Myocyte (in vitro differentiated cells): ENCODE measurements at places on chromosomes 7 and 10.

GRCh38 chr7:38584443-38585210, 46.5 kb downstream of the AMPH start:
- peak; percentile 27 for DNase-seq

DNA sequence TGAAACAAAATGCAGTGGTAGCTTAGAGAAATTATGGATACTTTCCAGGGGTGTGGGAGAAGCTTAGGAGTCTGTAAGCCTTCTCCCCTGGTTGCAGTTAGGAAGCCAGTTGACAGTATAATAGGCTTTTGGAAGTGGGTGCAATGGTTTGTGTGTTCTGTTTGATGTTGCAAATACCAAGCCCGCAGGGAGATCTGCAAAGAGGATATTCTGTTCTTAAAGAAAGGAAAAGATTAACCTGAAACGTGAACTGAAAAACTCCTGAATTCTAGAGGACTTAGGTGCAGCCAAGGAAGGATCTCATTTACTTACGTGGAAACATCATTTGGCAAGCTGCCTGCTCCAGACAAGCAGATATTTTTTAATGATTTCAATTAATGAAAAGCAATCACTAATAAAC, 496.6 kb downstream of the AUTS2 start:
- DNase-seq: no peak

- DNase-seq: no peak
Observed at GRCh38 chr10:102421507-102421756, 796 bp downstream of the FBXL15 start.

DNA sequence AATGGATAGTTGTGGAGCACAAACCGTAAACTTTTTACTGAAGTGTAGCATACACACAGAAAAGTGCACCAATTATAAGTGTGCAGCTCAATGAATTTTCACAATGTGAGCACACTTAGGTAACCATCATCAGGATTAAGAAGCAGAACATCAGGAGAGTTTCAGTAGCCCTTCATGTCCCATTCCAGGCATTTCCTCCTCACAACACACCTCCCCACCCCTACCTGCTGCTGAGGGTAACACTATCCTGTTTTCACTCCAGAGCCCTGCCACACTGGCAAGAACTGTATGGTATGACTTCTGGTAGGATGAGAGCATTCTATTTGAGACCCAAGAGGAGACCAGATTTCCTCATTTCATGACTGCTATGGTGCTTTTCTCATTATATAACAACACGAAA, 166.5 kb downstream of the PPP1R3A start:
- DNase-seq: peak; percentile 31

- DNase-seq: no peak
Observed at GRCh38 chr10:124298891-124299290, 119.8 kb downstream of the OAT start.

DNA sequence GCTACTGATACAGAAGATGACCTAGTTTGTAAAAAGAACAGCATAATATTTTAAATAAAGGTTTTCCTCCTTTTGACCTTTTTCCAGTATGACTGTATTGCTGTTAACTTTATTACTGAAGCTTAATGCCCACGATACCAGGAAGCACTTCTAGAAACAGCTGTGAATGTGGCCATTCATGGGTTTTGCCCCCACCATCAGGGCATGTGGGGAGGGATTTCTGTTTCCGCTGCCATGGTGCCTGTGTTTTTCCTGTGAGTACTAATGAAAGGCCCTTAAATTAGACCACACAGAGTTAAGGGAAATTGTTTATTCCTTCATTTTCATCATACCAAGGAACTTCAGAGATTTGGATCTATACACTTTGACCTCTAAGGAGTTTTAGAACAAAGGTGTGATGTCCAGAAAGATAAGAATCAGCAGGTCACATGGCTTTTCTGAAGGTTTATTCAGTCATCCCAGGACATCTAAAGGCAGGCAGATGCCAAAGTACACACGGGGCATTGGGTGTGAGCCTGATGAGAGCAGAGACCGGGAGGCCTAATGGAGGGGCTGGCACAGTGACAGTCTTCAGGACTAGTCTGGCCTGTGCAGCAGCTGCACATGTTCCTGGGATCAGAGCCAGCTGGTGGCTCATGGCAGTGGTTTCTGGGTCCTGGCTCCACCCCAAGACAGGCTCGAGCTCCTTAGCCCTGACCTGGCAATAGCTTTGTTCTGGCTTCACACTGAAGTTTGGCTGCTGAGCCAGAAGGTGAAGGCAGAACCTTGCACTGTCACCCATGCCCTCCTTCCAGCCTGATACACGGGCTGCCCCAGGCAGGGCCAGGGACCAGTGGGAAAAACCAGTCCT, 190.9 kb downstream of the REEP3 start:
- DNase-seq: peak; percentile 99

GRCh38 chr7:157657741-157658740, 321.2 kb downstream of the DNAJB6 start:
- DNase-seq: no peak

- no peak for DNase-seq
Observed at GRCh38 chr10:60387531-60387930, 2.1 kb downstream of the ANK3 start.

DNA sequence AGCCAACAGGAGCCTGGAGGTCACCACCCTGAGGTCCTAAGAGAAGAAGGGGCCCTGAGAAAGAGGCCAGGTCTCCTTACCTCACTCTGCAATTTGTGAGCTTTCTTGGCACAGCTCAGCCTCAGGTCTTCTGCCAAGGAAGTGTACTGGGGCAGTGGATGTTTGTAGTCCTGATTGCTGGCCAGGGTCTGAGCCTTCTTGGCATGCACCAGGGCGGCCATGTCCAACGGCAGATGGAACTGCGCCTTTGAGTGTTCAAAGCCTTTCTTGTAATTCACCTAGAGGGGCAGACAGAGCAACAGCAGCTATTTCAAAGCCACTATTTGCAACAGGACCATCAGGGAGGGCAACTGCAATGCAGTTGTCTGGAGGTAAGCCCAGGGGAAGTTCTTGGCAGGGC, 51.7 kb downstream of the NRAP start:
- DNase-seq: no peak

GRCh38 chr7:69826283-69826682, 228.0 kb downstream of the AUTS2 start:
- no peak for DNase-seq

- no peak for DNase-seq
Observed at GRCh38 chr10:130220251-130221185, 84.3 kb downstream of the GLRX3 start.

DNA sequence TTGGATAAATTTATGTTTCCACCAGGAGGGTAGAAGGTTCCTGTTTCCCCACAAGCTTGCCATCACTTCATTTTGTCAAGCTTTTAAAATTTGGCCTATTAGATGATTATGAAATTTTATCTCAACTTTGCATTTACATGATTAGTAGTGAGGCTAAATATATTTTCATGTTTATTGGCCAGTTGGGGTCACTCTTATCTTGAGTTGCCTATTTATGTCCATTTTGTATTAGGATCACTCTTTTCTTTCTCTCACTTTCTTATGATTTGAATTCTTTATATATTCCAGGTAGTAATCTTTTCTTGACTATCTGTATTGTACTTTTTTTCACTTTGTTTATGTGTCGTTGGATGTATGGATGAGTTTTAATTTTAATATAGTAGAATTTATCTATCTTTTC, 218.6 kb upstream of the SLC26A5 start:
- no peak for DNase-seq

DNA sequence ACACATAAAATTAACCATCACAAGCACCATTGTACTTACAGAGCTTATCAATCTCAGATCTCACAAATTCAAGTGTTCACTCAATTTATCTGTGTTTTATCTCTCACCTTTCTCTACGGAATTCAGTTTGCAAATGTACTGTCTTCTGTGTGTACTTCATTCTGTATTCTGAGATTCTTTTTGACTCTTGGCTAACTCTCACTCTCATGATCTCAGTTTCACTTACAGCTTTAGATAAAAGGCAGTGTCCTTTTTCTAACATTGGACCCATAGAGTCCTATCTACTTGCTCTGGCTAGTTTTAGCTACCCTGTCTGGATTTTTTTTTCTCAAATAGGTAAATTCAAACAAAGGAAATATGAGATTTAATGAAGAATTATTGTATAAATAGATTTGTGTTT, 176.0 kb downstream of the CCDC7 start:
- no peak for DNase-seq

- no peak for DNase-seq
Observed at GRCh38 chr7:33298848-33299247, 169.5 kb downstream of the BBS9 start.

GRCh38 chr10:90945491-90946070, 24.7 kb upstream of the ANKRD1 start:
- no peak for DNase-seq

DNA sequence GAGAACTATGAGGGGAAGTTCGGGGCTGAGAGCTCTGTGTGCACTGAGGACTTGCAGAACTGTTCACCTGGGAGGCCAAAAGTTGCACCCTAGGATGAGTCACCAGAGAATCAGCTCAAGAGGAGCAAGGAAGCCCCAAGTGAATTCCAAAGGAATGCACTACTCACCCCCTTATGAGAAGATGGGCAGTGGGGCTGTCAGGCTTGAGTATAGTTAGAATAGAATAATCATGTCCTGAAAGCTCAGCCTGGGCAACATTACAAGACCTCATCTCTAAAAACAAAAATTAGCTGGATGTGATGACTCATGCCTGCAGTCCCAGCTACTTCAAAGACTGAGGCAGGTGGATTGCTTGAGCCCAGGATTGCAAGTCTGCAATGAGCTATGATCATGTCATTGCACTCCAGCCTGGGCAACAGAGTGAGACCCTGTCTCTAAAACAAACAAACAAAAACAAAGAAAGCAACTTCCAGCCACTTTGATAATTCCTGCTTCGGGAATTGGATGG, 30.0 kb downstream of the MAP3K8 start:
- DNase-seq: peak; percentile 21

DNA sequence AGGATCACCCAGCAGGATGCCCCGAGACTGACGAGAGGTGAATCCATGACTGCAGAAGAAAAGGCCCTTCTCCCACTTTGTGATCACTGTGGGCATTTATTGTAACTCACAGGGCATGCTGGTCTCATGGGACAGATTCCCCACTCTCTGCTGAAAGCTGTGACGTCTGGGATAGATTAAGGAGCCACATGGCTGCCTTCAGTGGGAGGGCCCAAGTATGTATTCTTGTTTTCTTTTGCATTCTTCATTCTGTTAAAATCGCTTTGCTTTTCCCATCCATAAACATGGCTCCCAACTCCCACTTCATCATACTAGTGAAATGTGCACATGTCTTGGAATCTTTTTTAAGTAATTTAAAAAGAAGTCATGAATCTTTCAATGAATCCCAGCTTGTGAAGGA, 67.2 kb downstream of the FAM107B start:
- DNase-seq: no peak

GRCh38 chr10:84423719-84424118, 95.3 kb downstream of the CCSER2 start:
- peak; percentile 16 for DNase-seq

GRCh38 chr10:24668247-24668646, 55.4 kb downstream of the ARHGAP21 start:
- DNase-seq: no peak

DNA sequence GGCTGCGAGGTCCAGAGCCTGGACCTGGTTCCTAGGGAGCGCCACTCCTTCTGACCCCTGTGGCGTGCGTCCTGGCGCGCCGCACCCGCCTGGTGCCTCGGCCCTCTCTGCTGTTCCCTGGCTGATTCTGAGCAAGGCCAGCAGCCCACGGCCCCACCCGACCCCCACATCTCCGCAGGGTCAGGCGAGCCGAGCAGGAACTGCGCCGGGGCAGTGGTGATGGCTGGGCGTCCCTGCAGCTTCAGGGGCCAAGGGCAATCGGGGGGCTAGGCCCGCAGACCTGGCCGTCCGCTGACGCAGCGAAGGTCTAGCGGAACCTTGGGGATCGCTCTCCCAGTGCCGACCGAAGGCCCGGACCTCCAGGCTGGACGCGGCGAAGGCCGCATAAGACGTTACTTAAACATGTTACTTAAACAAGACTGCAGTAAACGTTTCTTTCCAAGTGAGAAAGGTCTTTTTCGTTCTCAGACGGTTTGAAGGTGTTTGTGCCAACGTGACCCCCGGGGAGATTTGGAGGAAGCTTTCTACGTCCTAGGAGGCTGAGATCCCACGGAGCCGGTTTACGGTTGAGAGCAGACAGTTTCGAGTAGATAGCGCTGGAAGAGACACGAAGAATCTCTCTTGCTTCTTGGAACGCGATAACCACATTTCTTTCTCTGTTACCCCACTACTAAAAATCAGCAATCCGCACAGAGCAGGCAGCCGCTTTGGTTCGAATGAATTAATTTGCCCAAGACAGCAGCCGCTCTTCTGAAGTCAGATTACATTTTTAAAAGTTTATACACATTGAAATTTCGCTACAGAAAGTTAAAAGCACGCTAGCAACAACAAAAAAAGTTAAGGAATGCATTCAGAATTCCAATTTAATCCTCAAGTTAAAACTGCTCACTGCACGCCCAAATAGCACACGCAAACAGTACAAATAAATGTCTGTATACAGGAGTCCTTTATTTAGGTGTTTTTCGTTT, 4.9 kb upstream of the NKX2-3 start:
- no peak for DNase-seq

- peak; percentile 25 for DNase-seq
Observed at GRCh38 chr7:108109221-108109908, 20.8 kb downstream of the LAMB4 start.

- no peak for DNase-seq
Observed at GRCh38 chr7:135251496-135252391, 18.1 kb downstream of the STRA8 start.

DNA sequence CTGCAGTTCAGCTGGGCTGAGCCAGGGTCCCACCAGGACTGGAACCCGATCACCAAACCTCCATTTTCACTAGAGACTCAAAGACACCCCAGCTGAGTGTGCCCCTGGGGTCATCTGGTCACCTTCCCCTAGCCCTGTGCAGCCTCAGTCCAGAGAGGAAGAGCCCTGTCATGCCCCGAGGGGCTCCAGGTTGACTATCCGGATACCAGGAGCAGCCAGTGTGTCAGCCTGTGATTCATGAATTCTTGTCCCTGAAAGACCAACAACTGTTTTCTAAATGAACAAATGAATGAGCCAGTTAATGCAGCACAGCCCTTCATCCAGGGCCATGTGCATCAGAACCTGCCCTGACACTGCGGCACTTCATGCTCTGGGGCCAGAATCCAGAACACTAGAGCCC, 201.9 kb upstream of the TCERG1L start:
- DNase-seq: no peak

- DNase-seq: no peak
Observed at GRCh38 chr10:90818736-90819135, 39.1 kb downstream of the HTR7 start.

GRCh38 chr10:108443636-108444035, 1279.1 kb upstream of the SORCS1 start:
- no peak for DNase-seq

DNA sequence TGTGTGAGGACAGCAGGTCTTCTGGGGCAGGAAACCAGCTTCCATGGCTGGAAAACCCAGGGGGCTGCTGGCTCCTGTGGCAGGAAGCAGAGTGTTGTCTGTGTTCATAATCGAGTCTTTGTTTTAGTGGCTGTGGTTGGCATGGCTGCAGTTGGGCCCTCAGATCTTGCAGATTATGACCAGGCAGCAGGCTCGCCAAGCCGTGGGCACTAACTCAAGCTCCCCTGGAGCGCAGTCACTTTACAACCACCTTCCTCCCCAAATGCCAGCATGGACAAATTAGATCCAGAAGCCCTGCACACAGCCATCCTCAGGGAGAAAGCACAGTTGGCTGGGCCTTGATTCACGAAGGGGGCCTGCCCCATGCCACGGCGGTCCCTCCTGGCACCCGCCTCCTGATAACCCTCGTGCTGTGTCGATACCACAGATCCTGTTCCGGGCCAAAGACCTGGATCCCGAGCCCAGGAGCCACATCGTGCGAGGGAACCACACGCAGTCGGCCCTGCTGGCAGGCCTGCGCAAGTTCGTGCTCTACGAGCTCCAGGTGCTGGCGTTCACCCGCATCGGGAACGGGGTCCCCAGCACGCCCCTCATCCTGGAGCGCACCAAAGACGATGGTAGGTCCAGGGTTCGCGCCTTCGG, 552.5 kb upstream of the FOXK1 start:
- no peak for DNase-seq
